ENCODE measurements at places on chromosomes 5 and 9.

GRCh38 chr9:117444501-117444900, 29.6 kb upstream of the ASTN2 start:
- DNase-seq: no peak

GRCh38 chr5:175889910-175890684, 18.7 kb downstream of the CPLX2 start:
- no peak for DNase-seq

GRCh38 chr5:59615272-59615671, 278.3 kb downstream of the PDE4D start:
- no peak for DNase-seq

- no peak for DNase-seq
Measured at GRCh38 chr5:9892696-9893095, 262.5 kb upstream of the TAS2R1 start.

- DNase-seq: no peak
Measured at GRCh38 chr9:13569602-13570067, 290.1 kb upstream of the MPDZ start.

- DNase-seq: no peak
Measured at GRCh38 chr9:124045076-124045829, 33.7 kb downstream of the LHX2 start.

GRCh38 chr9:81682797-81683196, 6.5 kb downstream of the TLE1 start:
- DNase-seq: no peak

DNA sequence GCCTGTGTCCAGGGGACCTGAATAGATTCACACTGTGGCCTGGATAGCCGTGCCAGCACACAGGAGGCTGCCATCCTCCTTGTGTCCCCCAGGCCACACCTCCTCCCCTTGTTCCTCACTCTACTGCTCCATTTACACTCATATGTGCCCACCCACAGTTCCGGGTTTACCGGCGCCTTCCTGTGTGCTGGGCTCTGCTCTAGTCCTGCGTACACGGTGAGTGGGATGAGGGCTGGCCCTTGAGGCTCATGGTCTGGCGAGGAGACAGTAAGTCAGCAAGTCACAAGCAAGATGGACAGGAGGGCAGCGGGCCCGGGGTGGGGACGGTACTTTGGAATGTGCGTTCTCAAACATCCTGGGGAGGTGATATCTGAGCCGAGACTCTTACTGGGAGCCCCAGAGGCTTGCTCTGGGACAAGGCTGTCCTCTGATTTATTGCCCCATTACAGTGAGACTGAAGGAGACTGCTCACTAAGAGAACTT, 32.4 kb upstream of the NXNL2 start:
- no peak for DNase-seq

DNA sequence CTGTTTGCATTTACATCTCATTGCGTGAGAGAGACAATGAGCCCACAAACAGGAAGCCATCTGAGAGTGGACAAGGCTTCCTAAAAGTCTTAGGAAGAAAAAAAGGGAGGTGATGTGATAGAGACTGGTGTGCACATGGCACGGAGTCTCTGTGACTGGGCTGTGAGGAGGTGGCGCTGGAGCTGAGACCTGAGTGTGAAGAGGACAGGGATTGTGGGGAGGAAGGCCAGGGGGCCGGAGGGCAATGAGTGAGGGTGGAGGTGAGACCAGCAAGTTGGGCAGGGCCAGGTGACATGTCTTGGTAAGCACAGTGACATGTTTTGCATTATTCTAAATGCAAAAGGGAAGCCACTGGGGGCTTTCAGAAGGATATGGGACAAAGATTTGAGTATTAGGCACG, 45.0 kb downstream of the TSPAN17 start:
- DNase-seq: no peak

GRCh38 chr9:77899679-77900354, 131.8 kb downstream of the GNAQ start:
- DNase-seq: no peak

Measured in activated T-helper 1 cell treated with Interleukin-2 at 50 U/mL for 16 hours (primary cell).